Stimulated activated CD8-positive, alpha-beta memory T cell treated with anti-CD3 and anti-CD28 coated beads, Interleukin-15, amount 100 ng/mL, for 4 hours (primary cell): ENCODE measurements at places on chromosomes 1 and 21.

GRCh38 chr1:36769886-36770830, 264.2 kb downstream of the GRIK3 start:
- DNase-seq = no peak

GRCh38 chr1:208081972-208082371, 162.2 kb downstream of the PLXNA2 start:
- DNase-seq = no peak

GRCh38 chr1:11291049-11291448, 18.1 kb downstream of the UBIAD1 start:
- DNase-seq = no peak

- no peak for DNase-seq
Observed at GRCh38 chr1:53639251-53639763, 99.7 kb downstream of the GLIS1 start.

- DNase-seq = no peak
Observed at GRCh38 chr1:212077028-212077427, 41.5 kb downstream of the DTL start.

GRCh38 chr1:45103534-45103933, 91.5 kb downstream of the UROD start:
- DNase-seq = no peak

DNA sequence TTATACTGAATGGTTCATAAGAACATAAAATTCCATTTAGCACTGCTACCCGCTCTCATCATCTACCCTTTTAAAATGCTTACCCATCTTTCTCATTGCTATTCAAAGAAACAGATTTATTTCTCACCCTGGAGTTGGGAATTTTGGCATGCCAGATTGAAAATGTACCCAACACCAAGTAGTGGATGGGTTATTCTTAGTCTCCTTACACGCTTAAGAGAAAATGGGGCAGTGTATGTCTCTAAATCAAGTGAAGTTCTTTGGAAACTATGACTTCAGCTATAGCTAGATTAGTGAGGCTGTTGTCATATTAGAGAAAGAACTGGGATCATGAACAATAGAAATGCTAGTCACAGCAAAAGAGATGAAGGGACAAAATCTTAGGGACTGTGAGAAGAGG, 27.7 kb upstream of the ESRRG start:
- DNase-seq = no peak

DNA sequence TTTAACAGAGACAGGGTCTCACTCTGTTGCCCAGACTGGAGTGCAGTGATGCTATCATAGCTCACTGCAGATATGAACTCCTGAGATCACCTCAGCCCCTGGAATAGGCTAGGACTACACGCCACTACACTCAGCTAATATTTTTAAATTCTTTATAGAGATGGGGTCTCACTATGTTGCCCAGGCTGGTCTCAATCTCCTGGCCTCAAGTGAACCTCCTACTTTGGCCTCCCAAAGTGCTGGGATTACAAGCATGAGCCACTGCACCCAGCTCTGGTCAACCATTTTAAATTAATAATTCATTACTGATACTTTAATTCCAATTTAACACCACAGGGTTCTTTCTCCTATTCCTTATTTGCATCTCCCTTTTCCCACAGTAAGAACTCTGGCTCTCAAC, 18.5 kb upstream of the EPS15 start:
- DNase-seq = no peak

GRCh38 chr1:232813760-232814159, 8.5 kb downstream of the MAP10 start:
- no peak for DNase-seq

GRCh38 chr1:102733491-102734236, 374.7 kb downstream of the COL11A1 start:
- DNase-seq = no peak

DNA sequence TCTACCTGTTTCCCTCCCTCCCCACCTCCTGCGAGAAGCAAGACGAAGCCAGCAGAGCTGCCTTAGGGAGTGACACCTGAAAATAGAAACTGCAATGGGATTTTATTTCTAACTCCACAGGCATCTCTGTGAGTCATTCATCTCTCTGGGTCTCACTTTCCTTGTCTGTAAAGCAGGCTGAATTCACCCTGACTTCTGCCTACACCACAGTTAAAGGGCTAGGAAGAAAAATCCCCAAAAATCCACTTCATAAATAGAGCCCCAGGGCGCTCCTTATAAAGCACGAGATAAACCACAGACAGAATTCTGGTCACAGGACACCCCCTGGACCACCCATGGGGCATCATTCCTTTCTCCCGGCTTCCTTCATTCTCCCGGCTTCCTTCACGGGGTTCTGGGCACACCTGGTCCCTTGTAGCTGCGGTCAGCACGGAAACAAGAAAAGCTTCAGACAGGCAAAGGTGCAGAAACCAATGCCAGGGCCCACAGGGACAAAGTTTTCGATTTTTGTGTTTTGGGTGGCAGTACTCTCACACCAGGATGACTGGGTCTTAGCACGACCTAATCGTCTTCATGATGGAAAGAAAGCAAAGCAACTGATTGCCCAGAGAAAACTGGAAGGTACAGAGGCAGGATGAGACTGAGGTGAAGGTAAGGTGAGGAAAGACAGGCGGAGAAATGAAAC, 2.8 kb upstream of the H6PD start:
- DNase-seq = no peak

DNA sequence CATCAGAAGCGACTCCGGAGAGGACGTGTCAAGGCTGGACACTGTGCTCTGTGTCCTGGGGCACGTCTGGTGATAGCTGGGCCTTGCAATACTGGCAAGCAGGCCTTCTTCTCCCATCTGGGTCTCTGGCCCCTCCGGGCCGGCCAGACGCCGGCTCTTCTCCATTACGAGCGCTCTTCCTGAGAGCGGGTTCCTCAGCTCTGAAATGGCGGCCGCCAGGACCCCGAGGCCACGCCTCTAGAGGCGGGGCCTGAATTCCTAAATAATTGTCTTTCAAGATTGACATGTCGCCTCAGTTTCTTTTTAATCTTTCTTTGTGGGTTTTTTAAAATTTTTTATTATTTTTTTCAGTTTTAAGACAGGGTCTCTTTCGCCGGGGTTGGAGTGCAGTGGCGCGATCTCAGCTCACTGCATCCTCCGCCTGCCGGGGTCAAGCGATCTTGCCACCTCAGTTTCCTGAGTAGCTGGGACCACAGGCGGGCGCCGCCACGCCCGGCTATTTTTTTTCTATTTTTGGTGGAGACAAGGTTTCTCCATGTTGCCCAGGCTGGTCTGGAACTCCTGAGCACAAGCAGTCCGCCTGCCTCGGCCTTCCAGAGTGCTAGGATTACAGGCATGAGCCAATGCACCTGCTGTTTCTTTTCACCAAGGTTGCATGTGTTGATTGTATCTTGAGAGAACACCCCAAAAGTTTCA, 9.2 kb downstream of the RNF2 start:
- no peak for DNase-seq

- no peak for DNase-seq
Observed at GRCh38 chr1:180805316-180805715, 107.4 kb upstream of the KIAA1614 start.

- no peak for DNase-seq
Observed at GRCh38 chr21:27694667-27695066, 727.8 kb upstream of the ADAMTS5 start.

GRCh38 chr1:37999430-38000232, 5.7 kb downstream of the FHL3 start:
- DNase-seq = no peak

DNA sequence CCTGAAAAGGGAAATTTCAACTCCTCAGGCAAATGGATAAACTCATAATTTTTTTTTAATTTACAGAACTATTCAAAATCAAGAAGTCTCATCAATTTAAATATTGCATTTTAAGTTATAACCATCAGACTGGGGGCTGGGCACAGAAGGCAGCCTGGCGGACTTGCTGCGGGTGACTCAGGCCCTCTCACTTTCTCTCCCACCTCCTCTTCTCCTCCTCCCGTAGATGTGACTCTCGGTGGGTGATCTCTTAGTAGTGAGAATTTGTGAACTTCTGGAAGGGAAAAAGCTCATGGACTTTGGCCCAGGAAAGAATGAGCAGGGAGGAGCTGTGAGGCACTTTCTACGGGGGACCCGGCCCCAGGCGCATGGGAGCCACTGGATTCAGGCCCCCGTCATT, 32.9 kb downstream of the CLIC6 start:
- no peak for DNase-seq
